ENCODE measurements at places on chromosomes 1 and 21.

DNA sequence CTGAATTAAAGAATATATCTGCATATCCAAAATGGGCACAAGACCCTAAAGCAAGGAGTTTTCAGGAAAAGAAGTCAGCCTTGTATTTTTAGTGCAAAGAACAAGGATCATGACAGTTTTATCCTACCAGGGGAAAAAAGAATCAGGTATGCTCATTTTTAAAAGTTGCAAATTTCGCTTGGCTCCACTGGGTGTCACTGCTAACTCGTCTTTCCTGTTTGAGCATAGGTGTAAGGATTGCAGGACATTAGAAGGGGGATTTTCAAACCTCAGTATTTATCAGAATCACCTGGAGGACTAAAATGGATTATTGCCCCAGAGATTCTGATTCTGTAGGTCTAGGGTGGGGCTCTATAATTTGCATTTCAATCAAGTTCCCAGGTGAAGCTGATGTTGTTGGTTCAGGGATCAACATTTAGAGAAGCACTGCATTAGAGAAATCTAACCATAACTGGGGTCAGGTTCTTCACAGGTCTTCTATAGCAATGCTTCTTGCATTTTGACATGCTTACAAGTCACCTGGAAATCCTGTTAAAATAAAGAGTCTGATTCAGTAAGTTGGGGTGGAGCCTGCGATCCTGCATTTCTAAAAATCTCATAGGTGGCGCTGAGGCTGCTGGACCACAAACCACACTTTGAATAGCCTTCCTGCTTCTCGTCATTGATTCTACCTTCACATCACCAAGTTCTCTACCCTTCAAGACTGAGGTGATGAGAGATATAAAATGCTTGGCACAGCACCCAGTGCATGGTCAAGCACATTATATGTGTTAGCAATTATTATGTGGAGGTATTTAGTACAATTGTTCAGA is 39.6 kb downstream of the NUF2 start:
- peak; percentile 12 for DNase-seq

- DNase-seq = no peak
Measured at GRCh38 chr1:84574936-84575335, 696 bp upstream of the CTBS start.

GRCh38 chr1:36464605-36465393 is 615 bp upstream of the MRPS15 start:
- no peak for DNase-seq

DNA sequence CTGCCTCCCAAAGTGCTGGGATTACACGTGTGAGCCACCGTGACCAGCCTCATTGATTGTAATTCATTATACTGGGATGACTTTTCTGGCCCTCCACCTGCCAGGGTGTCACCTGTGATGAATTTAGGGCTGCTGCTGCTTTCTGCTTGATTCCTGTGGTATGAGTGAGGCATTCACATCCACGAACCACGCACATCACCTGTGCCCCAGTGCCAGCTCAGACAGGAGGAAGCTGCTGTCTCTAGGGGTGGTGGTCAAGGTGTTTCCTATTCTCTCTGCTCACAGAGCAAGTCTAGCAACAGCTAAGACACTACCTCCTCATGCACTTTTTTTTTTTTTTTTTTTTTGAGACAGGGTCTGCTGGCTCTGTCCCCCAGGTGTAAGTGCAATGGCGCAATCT is 12.3 kb upstream of the LDLRAD2 start:
- no peak for DNase-seq

GRCh38 chr1:6358757-6359201 is 34.8 kb downstream of the ACOT7 start:
- DNase-seq = peak; percentile 68

DNA sequence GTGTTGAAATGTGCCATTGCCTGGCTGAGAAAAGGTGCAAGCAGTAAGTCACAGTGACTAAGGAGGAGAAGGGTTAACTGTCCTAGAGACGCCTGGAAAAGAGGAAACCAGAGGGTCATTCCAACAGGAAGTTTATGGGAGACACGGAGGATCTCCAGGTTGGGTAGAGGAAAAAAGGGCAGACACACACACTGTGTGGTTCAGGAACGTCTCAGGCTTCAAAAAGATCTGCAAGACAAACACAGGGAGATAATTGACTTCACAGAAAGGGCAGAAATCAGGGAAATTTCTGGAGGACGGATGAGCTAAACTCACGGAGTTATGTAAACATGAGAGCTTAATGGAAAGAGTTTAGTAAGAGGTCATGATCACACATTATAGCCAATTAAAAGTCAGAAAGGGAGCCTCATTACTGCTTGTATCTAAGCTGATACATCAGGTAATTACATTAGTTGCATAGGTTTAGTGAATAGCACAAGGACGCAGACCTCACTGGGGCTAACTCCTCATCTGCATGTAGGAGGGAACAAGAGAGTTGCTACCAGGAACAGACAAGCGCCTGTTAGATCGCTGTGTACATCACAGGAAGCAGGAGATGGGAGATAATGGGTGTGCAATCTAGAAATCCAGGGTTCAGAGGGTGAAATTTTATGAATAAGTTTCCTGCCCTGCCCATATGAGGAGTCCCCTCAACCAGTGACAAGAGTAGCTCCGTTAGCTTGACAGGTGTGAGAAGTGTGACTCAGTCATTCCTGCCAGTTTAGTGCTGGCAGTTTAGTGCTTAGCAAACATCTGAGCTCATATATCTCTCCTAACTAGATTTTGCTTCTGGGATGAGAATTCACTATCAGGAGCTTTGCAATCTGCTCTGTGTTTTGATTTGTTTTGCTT is 96.6 kb upstream of the TNR start:
- no peak for DNase-seq

DNA sequence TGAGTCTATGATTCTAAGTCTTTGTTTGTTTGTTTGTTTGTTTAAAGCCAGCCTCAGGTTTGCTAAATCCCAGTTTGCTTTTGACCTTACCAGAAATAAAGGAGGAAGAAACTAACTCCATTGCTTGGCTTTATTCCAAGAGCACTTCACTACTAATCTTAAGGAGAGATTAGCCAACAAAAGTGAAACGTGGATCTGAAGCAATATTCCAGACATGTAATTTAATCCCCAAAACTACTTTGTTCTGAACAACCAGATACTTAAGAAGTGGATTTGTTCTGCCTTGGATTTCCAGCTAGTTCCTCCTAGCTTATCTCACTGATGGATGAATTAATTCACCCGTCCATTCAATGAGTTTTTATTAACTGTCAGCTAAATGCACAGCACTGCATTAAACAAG is 15.9 kb upstream of the CEP350 start:
- DNase-seq = no peak

DNA sequence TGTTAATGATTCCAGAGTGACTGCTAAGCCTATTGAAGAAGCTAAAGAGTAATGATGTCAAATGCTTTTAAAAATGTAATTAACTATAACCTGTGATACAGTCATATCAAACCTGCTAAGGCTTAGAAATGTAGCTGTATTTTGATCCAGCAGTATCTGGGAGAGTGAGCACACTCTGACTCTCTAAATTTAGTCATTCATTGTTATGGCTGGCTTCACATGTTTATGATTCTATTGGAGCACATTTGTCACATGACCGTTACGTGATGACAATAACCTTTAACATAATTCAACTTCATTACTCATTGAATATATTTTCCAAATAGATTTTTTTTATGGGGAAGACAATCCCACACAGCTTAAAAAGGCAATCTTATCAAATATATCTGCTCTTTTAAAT is 587.1 kb downstream of the LMO4 start:
- no peak for DNase-seq

DNA sequence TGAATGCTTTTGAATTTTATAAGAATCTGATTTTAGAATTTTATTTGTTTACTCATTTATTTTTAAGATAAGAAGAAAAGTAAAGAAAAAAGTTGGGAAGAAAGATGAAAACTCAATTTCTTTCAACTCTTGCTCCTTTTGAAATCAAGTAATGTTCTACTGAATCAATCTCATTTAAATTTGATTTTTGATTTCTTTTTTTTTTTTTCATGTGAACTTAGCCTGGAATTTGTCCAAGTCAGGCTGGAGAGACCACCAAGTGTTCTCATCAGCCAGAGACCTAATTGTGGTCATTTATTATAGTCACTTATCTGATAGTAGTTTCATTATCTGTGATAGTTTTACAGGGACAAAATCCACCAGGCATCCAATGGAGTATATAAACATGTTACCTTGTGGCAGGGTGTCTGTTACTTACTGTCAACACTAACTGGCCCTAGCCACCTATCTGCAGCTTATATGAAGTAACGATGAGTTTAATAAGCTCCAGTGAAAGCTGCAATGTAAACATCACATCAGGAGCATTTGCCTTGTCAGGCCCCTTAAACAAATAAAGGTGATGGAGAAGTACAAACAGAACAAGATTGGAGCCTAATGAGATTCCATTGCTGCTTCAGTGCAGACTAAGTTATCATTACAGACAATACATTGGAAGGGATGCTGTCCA is 39.2 kb downstream of the HLX start:
- DNase-seq = no peak

GRCh38 chr1:85448358-85448757 is 16.6 kb downstream of the DDAH1 start:
- DNase-seq = no peak

DNA sequence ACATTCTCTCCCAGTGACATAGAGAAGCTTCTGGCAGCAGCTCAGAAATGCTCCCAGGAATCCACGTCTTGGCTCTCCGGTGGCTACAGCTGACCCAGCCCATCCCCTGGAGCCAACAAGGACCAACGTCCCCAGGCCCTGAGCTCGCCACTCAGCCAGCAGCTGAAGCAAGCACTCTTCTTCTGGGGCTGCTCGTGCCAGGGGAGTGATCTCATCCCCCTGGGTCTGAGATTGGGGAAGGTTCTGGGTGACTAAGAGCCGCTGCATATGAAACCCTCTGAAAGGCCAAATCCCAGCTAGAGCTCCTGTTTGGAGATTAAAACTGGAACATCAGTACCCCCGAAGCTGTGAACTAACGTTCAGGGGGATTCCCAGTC is 487.9 kb downstream of the NPHP4 start:
- DNase-seq = no peak

- no peak for DNase-seq
Measured at GRCh38 chr1:218510153-218510772, 165.1 kb downstream of the TGFB2 start.

DNA sequence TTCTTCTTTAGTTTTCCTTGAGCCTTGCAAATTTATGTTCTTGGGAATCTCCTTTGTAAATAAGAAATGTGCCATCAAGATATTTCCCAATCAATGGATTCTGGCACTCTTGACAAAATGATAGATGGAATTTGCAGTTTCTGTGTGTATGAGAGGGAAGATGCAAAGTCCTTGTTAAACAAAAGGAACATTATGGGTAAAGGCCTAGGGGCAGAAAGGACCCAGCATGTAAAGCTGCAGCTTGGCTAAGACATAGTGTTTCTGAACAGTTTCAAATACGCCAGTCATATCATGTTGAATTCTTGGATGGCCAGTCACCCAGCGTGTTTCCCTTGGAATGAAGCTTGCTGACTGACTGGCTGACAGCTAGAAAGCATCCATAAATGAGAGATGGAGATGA is 210.8 kb downstream of the NFIA start:
- DNase-seq = no peak

- DNase-seq = no peak
Measured at GRCh38 chr1:219296430-219297355, 123.0 kb downstream of the LYPLAL1 start.

DNA sequence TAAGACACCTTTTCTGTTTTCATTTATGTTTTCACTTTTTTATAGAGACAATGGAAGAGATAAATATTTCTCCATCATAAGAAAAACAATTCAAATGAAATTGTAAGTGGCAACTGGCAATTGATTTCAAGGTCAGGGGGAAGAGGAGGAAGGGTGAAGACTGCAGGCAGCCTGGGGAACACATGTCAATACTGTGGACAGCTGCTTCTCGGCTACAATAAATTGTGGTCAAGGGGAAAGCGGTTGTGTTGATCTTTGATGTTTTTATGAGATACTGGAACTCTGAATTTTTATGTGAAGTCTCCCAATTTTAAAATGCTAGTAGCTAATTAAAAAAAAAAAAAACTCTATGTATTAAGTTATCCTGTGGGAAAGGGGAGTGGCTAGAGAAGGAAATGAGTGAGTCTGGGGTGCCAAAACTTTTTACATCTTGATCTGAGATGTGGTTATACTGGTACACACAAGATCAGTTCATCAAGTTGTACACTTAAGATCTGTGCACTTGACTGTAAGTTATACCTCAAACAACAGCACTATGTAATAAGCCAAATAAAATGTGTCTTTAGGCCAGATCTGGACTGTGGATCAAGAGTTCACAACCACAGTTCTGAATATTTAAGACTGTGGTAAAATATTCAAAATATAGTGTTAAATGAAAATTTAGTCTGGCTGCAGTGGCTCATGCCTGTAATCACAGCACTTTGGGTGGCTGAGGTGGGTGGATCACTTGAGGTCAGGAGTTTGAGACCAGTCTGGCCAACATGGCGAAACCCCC is 18.0 kb downstream of the SSX2IP start:
- DNase-seq = no peak

DNA sequence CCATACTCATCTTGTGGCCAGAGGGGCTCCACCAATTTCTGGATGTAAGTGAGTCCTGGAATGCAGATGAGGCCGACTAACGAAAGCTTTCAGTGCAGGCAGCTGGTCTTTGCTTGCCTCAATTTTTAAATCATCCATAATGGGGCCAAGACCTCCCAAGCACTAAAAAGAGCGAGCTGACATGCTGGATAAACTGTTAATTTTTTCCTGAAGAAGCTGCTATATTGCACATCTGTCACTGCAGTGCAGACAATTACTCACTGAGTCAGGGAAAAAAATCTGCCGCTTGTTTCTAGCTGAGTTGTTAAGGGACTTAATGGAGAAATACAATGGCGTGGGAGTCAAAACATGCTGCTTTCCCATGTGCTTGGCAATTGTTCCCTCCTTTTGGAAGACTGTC is 205.5 kb downstream of the GPATCH2 start:
- peak; percentile 75 for DNase-seq

- no peak for DNase-seq
Measured at GRCh38 chr1:180310095-180310494, 80.0 kb downstream of the LHX4 start.

- no peak for DNase-seq
Measured at GRCh38 chr1:85624361-85624760, 43.8 kb downstream of the CCN1 start.

- DNase-seq = no peak
Measured at GRCh38 chr1:89574621-89575020, 50.0 kb downstream of the LRRC8B start.

DNA sequence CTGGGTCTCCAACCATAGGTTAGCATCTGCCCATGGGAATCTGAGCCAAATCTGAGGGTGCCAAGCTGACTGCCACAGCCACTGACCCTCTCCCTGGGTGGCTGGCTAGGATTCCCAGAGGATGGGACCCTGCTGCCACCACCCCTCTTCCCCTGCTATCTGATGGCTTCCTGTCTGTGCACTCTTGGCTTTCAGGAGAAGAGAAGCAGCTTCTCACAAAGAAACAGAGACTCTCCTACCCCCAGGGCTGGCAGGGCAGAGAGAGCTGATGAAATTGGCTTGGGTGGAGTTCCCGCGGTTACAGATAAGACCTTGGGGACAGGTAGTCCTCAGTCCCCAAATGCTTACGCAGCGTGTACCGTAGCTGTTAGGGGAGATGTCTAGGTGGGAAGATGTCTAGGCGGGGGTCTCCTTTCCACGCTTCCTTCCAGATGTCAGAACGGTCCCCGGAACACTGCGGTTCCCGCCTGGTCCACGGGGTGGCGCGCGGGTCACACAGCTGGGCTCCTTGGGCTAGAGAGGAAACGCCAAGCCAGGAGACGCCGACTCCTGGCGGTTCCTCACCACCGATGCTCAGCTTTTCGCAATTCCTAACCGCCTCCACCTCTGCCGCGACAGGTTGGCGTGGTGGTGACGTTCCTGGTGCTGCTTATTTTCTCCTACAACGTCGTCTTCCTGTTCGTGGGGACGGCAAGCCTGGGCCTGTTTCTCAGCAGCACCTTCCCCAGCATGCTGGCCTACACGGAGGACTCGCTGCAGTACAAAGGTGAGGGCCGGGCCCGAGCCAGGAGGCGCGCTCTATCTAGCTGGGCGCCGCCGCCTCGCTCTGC is 40.1 kb downstream of the ELK4 start:
- DNase-seq = peak; percentile 95

Data from retina (tissue), 1 donor.